Glutamatergic neuron (in vitro differentiated cells): ENCODE measurements at places on chromosomes 13 and 19. TPM values are rescaled to one million over a fixed set of nuclear protein-coding genes. Genes with fewer than 3 reads are reported as not detected.

GRCh38 chr13:51838240-51838846 lies 6.6 kb downstream of the TMEM272 start:
- H3K4me1 ChIP-seq: peaks cover 19% of the 10 kb centered on the region
- H3K27ac ChIP-seq: no peak overlapping the region
- H3K36me3 ChIP-seq: no peaks in the 10 kb centered on the region
- no peak overlapping the region for H3K4me3 ChIP-seq

DNA sequence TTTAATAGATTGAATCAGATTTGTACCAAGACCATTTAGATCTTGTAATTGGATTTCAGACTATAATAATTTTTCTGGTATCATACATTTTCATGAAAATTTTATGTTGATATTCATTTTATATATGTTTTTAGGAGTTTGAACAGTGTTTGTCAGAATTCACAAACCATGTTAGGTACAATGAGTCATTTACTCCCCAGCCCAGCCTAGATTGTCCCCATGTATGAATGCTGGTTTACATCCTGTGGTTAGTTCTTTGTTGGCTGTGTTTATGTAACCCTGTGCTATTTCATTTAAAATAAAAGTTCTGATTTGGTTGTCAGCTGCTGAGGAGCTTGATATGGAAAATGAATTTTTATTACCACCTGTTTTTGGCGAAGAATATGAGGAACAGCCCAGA lies 96.7 kb downstream of the GJA3 start:
- no peak overlapping the region for H3K27ac ChIP-seq
- no peak overlapping the region for H3K4me3 ChIP-seq
- H3K4me1 ChIP-seq: no peaks in the 10 kb centered on the region
- no peaks in the 10 kb centered on the region for H3K36me3 ChIP-seq
- H3K27me3 ChIP-seq: no peaks in the 10 kb centered on the region

GRCh38 chr13:56659041-56659471 lies 481.7 kb upstream of the PRR20A start:
- no peak overlapping the region for H3K27ac ChIP-seq
- peaks cover 9% of the 10 kb centered on the region for H3K36me3 ChIP-seq
- H3K27me3 ChIP-seq: peaks cover 4% of the 10 kb centered on the region
- H3K4me1 ChIP-seq: no peaks in the 10 kb centered on the region
- no peak for DNase-seq

DNA sequence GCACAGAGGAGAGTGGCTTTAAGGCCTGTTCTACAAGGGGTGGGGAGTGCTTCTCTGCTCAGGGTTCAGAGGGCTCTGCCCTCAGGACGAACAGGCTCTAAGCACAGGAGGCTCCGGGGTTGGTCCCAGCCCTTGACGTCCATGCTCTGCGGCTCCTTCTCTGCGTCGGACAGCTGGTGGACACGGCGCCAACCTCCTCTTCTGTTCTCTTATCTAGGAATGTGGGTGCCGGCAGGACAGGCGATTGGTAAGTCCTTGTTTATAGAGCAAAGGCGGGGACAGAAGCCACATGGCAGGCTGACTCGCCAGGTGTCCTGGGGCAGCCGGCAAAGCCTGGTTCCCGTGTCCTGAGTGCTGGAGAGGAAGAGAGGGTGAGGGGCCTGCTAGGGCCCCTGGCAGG lies 8.4 kb upstream of the RPS15 start:
- peaks cover 3% of the 10 kb centered on the region for H3K27me3 ChIP-seq
- H3K4me3 ChIP-seq: no peak overlapping the region
- no peaks in the 10 kb centered on the region for H3K36me3 ChIP-seq
- peaks cover 23% of the 10 kb centered on the region for H3K4me1 ChIP-seq

DNA sequence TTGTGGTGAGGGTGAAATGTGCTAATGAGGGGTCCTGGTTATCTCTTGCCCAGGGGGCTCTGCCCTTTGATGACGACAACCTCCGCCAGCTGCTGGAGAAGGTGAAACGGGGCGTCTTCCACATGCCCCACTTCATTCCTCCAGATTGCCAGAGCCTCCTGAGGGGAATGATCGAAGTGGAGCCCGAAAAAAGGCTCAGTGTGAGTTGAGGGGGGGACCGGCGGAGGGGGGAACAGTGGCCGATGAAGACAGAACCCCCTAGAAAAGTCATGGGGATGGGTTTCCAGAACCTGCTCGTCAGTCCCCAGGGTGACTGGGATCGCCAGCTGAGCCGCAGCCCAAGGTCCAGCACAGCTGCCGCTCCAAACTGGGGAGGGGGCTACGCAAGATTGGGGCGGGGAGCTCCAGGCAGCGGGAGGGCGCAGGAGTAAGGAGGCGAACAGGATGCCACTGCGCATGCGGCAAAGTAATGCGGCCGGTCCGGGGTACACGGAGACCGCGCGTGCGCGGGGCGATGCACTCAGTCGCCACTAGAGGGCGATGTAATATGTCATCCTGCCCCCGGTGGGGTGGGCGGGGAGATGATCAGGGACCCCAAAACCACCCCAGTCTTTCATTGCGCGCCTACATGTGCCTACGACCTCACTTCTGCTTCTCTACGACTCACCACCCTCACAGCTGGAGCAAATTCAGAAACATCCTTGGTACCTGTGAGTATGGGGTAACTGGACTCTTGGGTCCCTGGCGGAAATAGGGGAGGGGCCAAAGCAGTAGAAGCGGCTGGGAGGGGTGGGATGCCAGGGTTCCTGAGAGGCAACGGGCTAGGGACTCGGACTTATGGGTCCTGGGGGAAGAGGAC lies 17.9 kb downstream of the BRSK1 start:
- H3K27me3 ChIP-seq: peaks cover 8% of the 10 kb centered on the region
- peak; percentile 95 for DNase-seq
- peaks cover 7% of the 10 kb centered on the region for H3K4me1 ChIP-seq
- no peaks in the 10 kb centered on the region for H3K36me3 ChIP-seq
- peak overlapping the region; percentile 80 for H3K27ac ChIP-seq
- peak overlapping the region; percentile 52 for H3K4me3 ChIP-seq

DNA sequence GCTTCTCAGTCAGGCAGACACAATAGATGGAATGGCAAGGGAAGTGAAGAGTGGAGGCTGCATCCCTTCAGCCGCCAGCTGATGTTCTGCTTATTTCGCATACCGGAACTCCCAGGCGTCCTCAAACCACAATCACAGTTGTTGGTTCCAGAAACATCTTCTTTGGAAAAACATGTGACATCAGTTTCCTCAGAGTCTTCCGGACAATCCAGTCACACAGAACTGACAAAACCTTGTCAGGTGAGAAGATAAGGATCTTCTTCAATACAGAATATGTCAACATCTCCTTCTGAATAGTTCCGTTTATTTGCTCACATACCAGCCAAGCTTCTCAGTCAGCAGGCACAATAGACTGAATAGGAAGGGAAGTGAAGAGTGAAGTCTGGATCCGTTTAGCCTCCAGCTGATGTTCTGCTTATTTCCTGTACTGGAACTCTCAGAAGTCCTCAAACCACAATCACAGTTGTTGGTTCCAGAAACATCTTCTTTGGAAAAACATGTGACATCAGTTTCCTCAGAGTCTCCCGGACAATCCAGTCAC lies 45.1 kb upstream of the CEACAM21 start:
- H3K4me1 ChIP-seq: no peaks in the 10 kb centered on the region
- H3K27ac ChIP-seq: no peak overlapping the region
- no peak overlapping the region for H3K4me3 ChIP-seq
- peaks cover 12% of the 10 kb centered on the region for H3K36me3 ChIP-seq

DNA sequence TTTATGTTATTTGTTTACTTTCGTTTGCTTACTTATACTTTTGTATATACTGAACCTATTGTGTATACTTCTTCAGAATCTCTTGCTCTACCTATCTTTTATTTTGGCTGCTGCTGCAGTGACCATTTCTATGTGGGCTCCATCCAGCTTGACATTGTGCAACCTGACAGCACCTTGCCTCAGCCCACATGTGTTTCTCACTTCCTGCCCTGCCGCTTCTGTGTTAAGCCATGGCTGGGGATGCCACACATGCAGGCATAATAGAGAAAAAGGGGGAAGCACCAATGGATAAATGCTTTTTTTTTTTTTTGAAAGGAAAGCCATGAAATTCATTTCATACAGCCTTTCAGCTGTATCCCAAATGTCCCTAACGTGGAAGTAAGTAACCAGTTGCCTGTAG lies 147.6 kb downstream of the RBM26 start:
- H3K4me1 ChIP-seq: no peaks in the 10 kb centered on the region
- H3K27ac ChIP-seq: no peak overlapping the region
- no peaks in the 10 kb centered on the region for H3K36me3 ChIP-seq

DNA sequence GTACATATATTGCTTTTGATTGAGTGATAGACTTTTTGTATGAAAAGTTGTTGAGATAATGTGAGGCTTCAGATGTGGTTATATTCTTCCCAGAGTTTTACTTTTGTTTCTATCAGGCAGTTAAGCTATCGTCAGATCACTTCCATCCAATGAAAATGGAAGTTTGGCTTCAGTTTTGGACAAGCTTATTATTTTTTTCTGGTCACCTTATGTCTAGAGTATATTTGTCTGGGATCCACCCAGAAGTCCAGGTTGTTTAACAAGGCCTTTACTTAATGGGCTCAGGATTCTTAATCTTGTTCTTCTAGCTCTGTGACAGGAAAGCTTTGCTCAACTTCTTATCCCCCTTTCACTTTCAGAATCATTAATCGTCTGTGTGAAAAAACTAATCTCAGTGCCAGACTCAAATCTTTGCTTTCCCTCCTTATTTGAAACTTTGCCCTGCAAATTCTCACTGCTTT lies 150.9 kb downstream of the PDS5B start:
- H3K4me1 ChIP-seq: no peaks in the 10 kb centered on the region
- no peaks in the 10 kb centered on the region for H3K36me3 ChIP-seq
- no peaks in the 10 kb centered on the region for H3K27me3 ChIP-seq
- H3K4me3 ChIP-seq: no peak overlapping the region

- H3K27ac ChIP-seq: no peak overlapping the region
- peaks cover 38% of the 10 kb centered on the region for H3K4me1 ChIP-seq
- H3K27me3 ChIP-seq: no peaks in the 10 kb centered on the region
- no peak overlapping the region for H3K4me3 ChIP-seq
- H3K36me3 ChIP-seq: peaks cover 15% of the 10 kb centered on the region
These were observed 73.2 kb downstream of the ZNF536 start for GRCh38 chr19:30445385-30445784.

DNA sequence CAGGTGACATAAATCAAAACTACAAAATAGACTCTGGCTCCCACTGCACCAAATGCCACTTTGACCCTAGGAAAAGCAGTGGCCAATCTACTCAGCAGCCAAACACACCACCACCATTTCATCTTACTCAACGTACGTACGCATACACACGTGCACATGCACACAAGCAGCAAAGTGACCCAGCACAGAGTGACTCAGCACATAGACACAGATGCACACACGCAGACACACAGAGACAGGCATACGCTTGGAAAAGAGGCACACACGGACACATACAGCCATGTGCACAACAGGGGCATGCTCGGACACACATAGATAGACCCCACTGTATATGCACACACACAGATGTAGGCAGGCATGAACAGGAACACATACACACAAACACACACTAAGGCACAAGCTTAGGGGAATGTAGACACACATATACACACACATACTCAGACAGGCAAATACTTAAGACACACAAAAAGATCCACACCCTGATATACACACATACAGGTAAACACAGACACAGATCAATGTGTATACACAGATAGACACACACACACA lies 37.3 kb downstream of the PEPD start:
- peak overlapping the region; percentile 63 for H3K27ac ChIP-seq
- H3K36me3 ChIP-seq: peaks cover 21% of the 10 kb centered on the region
- H3K4me3 ChIP-seq: no peak overlapping the region

- no peak overlapping the region for H3K27ac ChIP-seq
- H3K4me1 ChIP-seq: no peaks in the 10 kb centered on the region
- no peaks in the 10 kb centered on the region for H3K36me3 ChIP-seq
These were observed 34.9 kb upstream of the HOMER3 start for GRCh38 chr19:18975869-18976268.

- no peaks in the 10 kb centered on the region for H3K4me1 ChIP-seq
- DNase-seq: no peak
- H3K27ac ChIP-seq: no peak overlapping the region
- no peaks in the 10 kb centered on the region for H3K27me3 ChIP-seq
- peaks cover 20% of the 10 kb centered on the region for H3K36me3 ChIP-seq
- no peak overlapping the region for H3K4me3 ChIP-seq
These were observed 7.1 kb upstream of the KL start for GRCh38 chr13:33008946-33009722.

DNA sequence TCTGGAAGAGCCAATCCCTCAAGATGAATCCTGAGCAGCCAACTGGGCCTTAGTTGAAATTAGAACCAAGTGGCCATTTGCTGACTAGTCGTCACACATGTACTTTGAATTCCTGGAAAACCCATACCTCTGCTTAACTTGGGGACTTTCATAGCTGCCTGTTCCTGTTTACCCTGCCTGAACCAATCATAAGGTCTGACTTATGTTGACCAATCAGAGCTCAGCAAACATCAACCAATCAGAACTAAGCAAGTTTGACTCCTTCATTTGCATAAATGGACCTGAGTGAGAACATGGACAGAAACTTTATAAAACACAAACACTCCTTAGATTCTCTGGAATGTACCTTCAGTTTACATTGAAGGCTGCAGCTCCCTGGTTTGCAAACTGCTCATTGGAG lies 50.8 kb downstream of the LATS2 start:
- no peak overlapping the region for H3K27ac ChIP-seq
- H3K4me1 ChIP-seq: peaks cover 13% of the 10 kb centered on the region
- DNase-seq: no peak
- H3K27me3 ChIP-seq: peaks cover 2% of the 10 kb centered on the region

DNA sequence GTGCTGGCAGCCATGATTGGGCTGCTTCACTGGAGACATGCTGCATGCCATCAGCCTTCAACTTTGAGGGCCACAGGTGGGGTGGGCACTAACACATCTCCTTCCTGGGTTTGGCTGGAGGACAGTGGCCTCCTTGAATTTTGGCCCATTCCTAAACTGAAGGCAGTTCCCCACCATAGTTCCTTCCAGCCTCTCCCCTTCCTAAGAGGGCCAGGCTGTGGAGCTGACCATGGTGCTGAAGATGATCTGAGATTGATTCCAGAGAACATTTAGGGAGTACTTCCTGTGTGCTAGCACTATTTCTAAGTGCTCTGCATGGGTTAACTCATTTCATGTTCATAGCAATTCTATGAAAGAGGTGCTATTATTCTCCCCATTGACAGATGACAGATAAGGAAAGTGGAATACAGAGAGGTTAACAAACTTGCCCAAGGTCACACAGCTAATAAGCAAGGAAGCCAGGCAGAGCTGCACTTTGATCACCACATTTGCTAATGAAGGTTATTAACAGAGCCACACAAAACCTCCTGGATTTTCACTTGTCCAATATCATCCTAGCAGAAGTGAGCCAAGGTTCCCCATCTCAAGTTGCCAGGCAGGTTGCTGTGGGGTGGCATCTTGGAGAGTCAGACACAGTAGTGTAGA lies 175.3 kb downstream of the ZIC5 start:
- H3K4me3 ChIP-seq: no peak overlapping the region
- no peak overlapping the region for H3K27ac ChIP-seq
- H3K4me1 ChIP-seq: peaks cover 19% of the 10 kb centered on the region

GRCh38 chr19:38736036-38736412 lies 8.2 kb downstream of the CAPN12 start:
- peaks cover 5% of the 10 kb centered on the region for H3K4me1 ChIP-seq
- peaks cover 5% of the 10 kb centered on the region for H3K36me3 ChIP-seq
- no peak overlapping the region for H3K4me3 ChIP-seq
- peak; percentile 52 for DNase-seq
- H3K27ac ChIP-seq: no peak overlapping the region
- peaks cover 16% of the 10 kb centered on the region for H3K27me3 ChIP-seq

OVOL3 gene
- total RNA-seq: not detected

CALR3 gene
- total RNA-seq: not detected

NLRP5 gene
- not detected for total RNA-seq

PRR19 gene
- total RNA-seq: 1.6 TPM

C1QTNF9B gene
- not detected for total RNA-seq

MYPOP gene
- 7.1 TPM for total RNA-seq

BRME1 gene
- 4.6 TPM for total RNA-seq
